Ascending aorta (tissue), 2 donors: ENCODE measurements at places on chromosomes 3 and 15. TPM values are rescaled to one million over a fixed set of nuclear protein-coding genes. Genes with fewer than 3 reads are reported as not detected.

The IL20RB gene
- total RNA-seq, result not detected

DNA sequence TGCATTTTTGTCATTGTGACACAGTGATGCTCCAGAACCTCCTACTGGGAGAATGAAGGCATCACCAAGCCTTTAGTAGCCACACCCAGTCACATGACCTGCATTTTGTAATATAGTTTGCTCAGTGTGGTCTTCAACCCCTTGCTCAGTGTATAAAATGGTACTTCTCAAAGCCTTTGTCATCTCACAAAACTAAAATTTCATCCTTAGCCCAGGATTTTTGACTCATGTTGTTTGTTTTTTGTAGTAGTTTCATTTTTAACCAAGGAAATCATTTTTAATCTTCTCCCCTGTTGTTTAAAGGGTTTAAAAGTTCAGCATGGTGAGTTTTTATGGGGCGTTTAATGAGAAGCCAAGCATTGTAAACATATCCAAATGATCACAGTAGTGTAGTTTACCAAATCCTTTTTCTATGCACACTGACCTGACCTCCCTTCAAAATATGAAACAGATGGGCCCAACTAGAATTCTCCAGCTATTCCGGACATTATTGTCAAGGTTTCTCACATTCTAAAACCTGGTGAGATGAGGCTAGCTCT, 123.5 kb upstream of the IL12A start:
- DNase-seq, result no peak

DNA sequence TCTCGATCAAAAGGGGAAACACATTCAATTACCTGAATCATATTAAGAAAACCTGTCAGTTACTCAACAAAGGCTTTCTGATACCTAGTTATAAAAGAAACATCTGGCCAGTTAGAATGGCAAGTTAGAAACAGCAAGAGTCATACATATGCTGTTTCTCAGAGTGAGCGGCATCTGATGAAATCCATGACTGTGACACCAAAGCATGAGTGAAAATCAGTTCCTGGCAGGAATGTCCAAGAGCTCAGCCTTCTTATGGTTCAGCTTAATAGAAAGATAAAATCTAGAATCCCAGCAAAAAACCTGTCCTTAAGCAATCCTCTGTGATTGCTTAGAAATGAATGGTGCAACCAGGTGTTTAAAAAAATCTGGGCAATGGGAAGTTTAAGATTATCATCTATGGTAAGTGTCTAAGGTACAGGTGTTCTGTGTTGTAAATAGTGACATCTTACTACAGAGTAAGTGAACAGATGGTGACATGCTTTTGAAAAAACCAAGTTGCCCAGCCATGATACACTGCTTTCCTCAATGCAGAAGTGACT, 18.8 kb downstream of the B4GALT4 start:
- DNase-seq, result no peak

DNA sequence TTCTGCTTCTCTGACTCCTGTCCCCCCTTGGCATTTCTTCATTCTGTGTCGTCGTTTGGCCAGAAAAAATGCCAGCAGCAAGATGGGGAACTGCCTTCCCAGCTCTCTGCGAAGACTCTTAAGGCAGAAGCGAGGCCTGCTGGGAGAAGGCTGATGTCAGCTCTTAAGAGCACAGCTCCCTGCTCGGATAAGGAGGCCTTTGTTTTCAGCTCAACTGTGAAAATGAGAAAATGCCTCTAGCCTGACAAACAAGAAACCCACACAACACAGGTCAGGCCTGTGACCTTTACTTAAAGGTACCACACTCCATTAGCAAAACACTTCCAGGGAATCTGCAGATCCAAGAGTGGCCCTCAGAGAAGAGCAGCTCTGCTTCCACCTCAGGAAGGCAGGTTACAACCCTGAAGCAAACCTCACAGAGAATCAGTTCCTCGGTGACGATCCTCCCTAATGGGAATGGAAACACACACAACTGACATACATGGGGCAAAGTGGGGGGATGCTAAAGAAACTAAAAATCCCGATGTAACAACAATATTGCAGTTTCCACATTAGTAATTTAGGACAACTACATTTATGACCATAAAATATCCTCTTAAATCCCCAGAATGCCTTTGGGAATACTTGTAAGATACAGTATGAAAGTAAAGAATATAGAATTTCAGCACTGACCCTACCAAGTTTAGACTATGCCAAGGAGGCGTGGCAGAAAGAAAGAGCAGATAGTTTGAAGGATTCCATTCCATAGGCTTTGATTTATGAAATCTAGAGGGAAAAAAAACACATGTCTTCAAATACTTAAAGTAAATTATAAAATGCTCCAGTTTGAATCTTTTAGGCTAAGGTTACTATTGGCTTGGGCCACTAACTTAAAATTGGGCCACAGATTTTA, 52.1 kb downstream of the VGLL4 start:
- DNase-seq, result no peak
